ENCODE measurements at places on chromosomes 1 and 21.

- DNase-seq = no peak
Observed at GRCh38 chr1:220153147-220153546, 59.2 kb downstream of the IARS2 start.

DNA sequence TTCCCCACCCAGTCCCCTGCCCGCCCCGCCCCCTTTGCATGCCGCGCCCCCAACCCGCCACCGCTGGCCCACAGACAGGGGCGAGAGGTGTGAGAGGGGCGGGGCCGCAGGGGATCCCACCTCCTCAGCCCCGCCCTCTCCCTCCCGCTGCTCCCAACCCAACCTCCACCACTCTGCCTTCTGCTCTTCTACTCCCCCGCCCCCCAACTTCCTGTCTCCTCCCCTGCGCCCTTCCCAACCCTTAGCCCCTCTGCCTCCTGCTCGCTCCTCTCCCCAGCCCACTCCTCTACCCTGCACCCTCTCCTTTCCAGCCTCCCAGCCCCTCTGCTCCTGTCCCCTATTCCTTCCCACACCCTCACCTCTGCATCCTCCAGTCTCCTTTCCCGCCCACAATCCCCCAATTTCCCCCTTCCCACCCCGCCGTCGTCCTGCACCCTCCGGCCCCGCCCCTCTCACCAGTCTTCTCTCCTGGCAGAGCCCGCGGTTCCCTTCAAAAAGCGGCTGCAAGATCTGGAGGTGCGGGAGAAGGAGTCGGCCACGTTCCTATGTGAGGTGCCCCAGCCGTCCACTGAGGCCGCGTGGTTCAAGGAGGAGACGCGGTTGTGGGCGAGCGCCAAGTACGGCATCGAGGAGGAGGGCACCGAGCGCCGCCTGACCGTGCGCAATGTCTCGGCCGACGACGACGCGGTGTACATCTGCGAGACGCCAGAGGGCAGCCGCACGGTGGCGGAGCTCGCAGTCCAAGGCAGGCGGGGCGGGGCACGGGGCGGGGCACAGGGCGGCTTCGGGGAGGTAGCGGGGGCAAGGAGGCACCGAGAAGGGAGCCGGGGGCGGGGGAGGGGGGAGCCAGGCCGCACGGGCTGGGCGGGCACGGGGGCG is 5.4 kb downstream of the OBSCN start:
- peak; percentile 23 for DNase-seq

DNA sequence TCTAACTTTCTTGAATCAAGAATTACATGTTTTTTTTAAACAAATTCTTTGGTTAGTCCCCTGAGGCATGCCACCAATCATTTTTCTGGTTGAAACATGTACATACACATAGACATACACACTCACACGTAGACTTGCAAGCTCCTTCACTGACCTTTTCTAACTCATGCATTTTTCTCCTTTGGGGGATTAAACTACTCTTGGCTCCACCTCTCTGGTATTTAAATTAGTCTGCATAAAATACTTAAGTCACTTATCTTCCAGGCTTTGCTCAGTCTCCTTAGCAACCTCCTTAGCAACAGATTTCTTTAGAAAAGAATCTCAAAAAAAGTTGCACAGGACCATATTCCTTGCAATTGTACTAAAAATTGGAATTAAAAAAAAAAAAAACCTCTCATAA is 440.9 kb upstream of the LRRC7 start:
- no peak for DNase-seq

- DNase-seq = no peak
Observed at GRCh38 chr1:198620951-198621824, 17.7 kb upstream of the PTPRC start.

GRCh38 chr1:23843644-23844043 is 18.4 kb upstream of the HMGCL start:
- no peak for DNase-seq

DNA sequence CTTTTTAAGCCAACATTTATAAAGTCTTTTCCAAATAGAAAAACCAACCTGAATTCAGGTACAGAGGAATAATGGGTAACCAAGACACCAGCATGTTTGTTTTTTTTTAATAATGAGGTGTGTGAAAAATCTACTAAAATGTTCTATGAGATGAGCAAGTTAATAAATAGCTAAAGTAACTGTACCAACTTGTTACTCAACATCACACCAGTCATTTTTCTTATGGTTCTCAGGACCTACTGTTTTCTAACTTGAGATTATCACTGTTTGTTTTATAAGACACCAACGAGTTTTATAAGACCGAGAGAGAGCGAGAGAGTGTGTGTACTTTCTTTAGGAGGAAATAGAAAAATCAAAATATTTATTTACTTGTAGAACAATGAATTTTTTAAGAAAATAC is 12.4 kb downstream of the ELK4 start:
- DNase-seq = no peak

DNA sequence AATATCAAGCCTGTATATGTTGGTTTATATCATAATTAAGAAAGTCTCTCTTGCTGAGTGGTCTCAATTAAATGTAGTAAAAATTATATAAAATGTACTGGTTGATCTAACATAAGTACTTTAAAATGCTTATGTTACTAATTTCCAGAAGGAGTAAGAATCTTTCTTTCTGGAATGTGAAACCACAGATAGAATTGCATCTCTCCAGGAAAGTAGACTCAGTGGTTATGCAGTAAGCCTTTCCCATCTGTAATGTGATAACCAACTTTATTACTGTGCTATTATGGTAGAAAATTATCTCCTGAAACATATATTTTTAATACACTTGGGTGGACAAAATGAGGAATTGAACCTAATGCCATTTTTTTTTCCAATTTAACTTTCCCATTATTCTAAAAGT is 8.9 kb upstream of the RALGPS2 start:
- no peak for DNase-seq

DNA sequence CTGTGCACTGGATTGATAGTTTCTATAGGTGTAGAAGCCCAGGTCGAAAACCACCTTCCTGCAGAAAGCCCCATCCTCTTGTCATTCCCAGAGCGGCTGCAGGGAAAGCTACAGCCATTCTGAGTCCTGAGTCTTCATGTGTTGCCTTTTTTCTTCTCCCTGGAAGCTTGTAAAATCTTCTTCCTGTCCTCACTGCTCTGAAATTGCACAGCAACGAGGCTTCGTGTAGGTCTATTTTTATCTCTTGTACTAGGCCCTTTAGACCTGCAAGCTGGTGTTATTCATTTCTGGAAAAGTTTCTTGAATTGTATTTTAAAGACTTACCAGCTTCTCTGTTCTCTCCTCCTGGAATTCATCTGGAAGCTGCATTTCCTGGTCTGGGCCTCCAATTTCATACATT is 44.2 kb upstream of the ETS2 start:
- no peak for DNase-seq

- no peak for DNase-seq
Observed at GRCh38 chr1:203589595-203589994, 37.0 kb upstream of the ATP2B4 start.

DNA sequence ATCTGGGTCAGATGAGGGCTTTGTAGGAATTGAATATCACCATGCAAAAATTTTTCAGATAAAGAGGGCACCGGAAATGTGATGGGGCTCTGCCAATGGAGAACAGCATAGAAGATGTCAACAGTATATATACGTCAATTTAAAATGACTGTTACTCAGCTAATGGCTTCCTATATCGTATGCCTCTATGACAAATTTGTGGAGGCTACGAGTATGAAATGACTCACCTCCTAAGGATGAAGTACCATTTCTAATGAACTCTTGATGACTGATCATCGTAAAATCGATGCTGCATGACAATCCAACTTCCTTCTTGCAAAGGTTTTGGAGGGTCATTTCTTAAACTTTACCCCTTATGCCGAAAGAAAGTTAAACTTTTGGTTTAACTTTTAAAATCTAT is 450.3 kb upstream of the ZP4 start:
- no peak for DNase-seq

- DNase-seq = no peak
Observed at GRCh38 chr1:59194621-59195020, 102.3 kb upstream of the FGGY start.

DNA sequence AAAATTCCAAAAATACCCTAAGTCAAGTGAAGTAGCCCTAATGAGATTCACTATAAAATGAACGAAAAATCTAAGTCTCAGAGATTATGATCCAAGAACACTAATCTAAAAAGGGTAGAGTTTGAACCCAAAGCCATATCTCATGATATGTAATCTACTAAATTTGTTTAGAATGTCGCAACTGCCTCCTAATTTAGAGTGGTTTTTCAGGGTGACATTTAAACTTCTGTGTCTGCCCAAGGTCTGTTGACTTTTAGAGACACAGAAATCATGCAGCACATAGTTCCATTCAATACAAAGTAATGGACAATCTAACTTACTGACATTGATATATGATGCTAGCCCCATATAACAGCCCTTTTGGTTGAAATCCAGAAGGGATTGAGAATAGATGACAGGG is 28.9 kb downstream of the FMO3 start:
- DNase-seq = no peak

- no peak for DNase-seq
Observed at GRCh38 chr1:115076384-115076915, 12.9 kb downstream of the TSPAN2 start.

DNA sequence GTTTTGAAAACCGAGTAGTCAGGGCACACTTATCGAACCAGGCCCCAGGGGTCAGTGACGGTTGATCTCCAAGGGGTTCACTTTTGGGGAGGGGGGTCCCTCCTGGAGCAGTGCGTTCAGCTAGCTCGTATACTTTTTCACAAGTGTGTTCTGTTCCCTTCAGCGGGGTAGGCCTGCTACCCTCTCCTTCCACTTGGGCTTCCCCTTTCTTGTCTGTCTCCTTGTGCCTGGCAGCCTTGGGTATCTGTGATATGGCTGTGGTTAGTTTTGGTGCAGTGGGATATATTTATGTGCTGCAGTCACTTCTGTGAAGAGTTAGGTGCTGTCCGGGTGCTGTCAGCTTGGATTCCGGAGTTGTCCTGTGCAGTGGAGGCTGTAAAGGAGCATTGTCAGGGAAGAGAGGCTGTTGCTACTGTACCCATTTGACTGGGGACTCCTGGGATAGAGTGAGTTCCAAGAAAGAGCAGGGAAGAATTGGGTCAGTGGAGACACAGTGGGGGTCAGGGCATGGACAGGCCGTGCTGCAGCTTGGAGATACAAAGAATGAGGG is 29.7 kb downstream of the ADARB1 start:
- no peak for DNase-seq

DNA sequence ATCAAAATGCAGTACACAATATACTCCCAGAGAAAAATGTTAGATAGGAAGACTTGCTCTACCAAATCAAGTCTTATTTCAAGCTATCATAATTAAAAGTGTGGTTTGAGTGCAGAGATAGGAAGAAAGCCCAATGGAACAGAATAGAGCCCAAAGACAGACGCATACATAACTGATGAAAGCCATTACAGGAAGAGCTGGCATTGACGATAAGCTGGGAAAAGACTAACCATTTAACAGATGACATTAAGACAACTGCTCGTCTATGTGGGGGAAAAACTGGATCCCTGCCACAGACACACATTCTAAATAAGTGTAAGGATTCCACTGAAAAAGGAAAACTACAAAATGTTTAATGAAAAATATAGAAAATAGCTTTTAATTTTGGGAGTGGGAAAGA is 85.5 kb downstream of the NGF start:
- no peak for DNase-seq

- peak; percentile 9 for DNase-seq
Observed at GRCh38 chr1:20212685-20213331, 26.5 kb upstream of the PLA2G2C start.

DNA sequence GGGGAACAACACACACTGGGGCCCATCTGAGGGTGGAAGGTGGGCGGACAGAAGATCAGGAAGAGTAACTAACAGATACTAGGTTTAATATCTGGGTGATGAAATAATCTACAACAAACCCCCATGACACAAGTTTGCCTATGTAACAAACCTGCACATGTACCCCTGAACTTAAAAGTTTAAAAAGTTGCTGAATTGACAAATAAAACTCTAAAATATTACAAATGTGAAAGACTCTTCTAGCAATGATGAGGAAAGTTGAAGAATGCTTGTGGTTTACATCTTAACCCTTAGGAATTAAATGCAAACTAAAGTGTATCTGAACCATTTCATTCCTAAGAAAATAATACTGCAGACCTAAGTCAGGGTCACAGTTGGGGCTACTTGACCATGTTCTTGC is 525.6 kb upstream of the CAMK1G start:
- no peak for DNase-seq

GRCh38 chr1:83029916-83030315 is 969.0 kb downstream of the TTLL7 start:
- peak; percentile 50 for DNase-seq

DNA sequence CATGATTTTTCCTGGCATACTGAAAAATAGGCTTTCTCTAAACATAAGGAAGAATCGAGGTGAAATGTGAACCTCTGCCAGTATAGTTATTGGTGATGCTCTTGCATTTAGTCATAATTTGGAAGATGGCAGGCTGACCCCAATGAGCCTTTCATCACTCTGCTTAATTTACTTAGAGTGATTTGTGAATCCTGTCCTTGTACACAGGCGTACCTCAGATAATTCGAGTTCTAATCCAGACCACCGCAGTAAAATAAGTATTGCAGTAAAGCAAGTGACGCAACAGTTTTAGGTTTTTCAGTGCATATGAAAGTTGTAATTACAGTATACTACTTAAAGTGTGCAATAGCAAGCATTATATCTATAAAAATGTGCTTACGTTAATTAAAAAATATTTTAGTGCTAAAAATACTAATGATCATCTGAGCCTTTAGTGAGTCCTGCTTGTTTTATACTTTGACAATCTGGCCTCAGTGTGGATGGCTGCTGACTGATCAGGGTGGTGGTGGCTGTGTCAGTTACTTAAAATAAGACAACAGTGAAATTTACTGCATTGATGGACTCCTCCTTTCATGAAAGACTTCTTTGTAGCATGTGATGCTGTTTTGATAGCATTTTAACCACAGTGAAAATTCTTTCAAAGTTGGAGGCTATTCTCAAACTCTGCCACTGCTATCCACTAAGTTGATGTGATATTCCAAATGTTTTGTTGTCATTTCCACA is 1.7 kb downstream of the PKNOX1 start:
- DNase-seq = no peak

GRCh38 chr1:10360045-10360444 is 38.8 kb upstream of the PGD start:
- no peak for DNase-seq

DNA sequence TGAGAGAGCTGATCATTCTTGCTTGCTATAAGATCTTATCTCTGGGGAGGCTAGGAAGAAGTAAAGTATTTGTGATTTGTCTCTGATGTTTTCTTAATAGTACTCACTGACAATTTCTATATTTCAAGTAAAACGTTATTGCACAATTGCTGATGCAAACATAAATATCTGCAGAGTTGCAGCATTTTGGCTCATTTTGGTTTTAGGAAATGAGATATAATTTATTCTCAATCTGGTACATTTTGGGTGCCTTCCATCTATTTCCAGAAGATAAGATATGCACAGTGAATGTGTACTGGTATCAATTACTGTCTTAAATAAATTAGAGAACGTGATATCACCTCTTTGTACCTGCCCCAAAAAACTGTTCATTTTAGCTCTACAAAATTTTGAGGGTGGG is 1431.5 kb downstream of the BRINP3 start:
- no peak for DNase-seq

GRCh38 chr1:61284936-61285335 is 202.6 kb downstream of the NFIA start:
- DNase-seq = no peak
